ENCODE measurements at places on chromosomes 4 and X.

GRCh38 chr4:173797296-173797695 is 267.3 kb upstream of the HAND2 start:
- no peaks in the 10 kb centered on the region for H3K4me1 ChIP-seq
- H3K27me3 ChIP-seq: peaks cover 3% of the 10 kb centered on the region
- no peak overlapping the region for H3K27ac ChIP-seq
- H3K36me3 ChIP-seq: no peaks in the 10 kb centered on the region

DNA sequence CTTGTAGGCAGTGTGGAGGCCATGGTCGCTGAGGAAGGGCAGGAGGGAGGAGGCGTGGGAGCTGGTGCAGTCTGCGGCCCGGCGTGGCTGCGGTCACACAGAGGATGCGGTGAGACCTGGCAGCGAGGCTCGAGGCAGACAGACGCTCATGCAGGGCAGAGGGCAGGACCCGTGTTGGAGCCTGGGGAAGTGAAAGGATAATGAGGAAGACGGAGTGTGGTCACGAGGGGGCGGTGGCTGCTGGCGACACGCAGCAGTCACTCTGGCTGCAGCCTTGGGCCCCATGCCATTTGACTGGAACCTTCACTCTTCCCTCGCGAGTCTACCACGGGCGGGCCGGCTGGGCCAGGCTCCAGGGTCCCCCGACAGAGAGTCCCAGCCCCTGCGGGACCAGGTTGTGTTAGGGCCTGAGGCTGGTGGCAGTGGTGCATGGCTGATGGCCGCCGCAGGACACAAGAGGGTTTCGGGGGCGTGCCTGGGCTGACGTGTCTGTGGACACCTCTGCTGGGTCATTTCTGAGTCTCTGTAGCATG is 68.8 kb upstream of the HGFAC start:
- H3K36me3 ChIP-seq: peaks cover 3% of the 10 kb centered on the region
- H3K4me1 ChIP-seq: peaks cover 54% of the 10 kb centered on the region
- no peak overlapping the region for H3K4me3 ChIP-seq
- H3K27me3 ChIP-seq: no peaks in the 10 kb centered on the region
- H3K27ac ChIP-seq: no peak overlapping the region

GRCh38 chrX:70219938-70220764 is 14.3 kb upstream of the AWAT1 start:
- no peaks in the 10 kb centered on the region for H3K36me3 ChIP-seq
- H3K27ac ChIP-seq: no peak overlapping the region
- DNase-seq: no peak
- H3K4me1 ChIP-seq: no peaks in the 10 kb centered on the region
- no peak overlapping the region for H3K4me3 ChIP-seq

DNA sequence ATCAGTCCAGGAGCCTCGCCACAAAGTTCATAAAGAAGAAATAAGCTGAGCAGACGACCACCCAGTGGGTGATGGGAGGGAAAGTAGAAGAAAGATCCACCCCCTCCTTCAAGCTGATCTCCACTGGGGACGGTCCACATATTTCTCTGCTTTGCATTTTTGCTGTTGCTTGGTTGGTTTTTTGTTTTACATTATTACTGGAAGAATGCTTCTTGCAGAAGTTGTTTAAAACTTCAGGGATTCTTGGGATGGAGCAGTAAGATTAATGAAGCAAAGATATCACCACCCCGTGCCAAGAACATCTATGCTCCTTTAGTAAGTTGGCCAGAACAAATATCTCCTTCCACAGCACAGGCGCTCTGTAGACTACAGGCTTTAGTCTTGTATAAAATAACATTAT is 30.1 kb downstream of the LGI2 start:
- H3K27ac ChIP-seq: no peak overlapping the region
- H3K4me1 ChIP-seq: peaks cover 9% of the 10 kb centered on the region
- peaks cover 9% of the 10 kb centered on the region for H3K27me3 ChIP-seq
- no peak overlapping the region for H3K4me3 ChIP-seq

DNA sequence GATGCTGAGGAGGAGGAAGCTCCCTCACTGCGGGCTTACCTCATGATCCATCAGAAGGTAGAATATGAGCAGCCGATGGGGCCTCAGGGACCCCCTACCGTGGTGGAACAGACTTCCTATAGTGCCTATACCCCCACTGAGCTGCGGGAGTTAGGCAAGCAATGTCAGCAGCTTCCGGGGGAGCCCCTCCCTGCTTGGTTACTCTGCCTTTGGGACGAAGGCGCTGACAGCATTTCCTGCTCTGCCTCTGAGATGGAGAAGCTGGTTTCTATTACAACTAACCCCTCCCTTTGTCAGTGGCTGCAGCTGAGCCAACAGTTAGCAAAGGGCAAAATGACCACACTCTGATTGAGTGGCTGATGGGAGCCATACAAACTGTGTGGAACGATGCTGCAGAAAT is 430.7 kb downstream of the IDS start:
- H3K27ac ChIP-seq: peak overlapping the region; percentile 13
- H3K4me3 ChIP-seq: no peak overlapping the region
- DNase-seq: peak; percentile 79

GRCh38 chr4:42302348-42302747 is 94.9 kb upstream of the SHISA3 start:
- no peak for DNase-seq
- peaks cover 6% of the 10 kb centered on the region for H3K27me3 ChIP-seq
- H3K4me1 ChIP-seq: no peaks in the 10 kb centered on the region
- H3K27ac ChIP-seq: no peak overlapping the region
- no peaks in the 10 kb centered on the region for H3K36me3 ChIP-seq

GRCh38 chr4:34108391-34108790 is 2135.9 kb downstream of the ARAP2 start:
- H3K4me3 ChIP-seq: no peak overlapping the region
- H3K27me3 ChIP-seq: no peaks in the 10 kb centered on the region
- no peaks in the 10 kb centered on the region for H3K36me3 ChIP-seq

- no peaks in the 10 kb centered on the region for H3K36me3 ChIP-seq
- no peak overlapping the region for H3K4me3 ChIP-seq
- peaks cover 11% of the 10 kb centered on the region for H3K4me1 ChIP-seq
- no peak overlapping the region for H3K27ac ChIP-seq
- no peaks in the 10 kb centered on the region for H3K27me3 ChIP-seq
These were observed 52.4 kb upstream of the GUCY1A1 start for GRCh38 chr4:155614111-155614762.

DNA sequence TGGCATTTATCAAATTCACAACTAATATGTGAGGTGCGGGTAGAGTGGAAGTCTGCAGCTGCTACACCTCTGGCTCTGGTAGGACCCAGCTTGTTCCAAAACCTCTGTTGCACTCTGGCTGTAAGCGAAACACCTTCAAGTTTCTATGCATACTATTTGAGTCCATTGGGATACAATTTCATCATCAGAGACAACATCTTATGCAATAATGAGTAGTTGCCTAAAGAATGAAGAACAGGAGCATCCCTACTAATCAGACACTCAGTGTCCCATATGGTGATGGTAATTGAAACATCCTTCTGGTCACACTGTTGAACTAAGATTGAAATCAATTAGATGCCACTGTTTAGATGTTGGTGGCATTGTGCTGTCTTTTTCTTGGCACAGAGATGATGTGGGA is 178.4 kb downstream of the MGST2 start:
- H3K27me3 ChIP-seq: no peaks in the 10 kb centered on the region
- peaks cover 17% of the 10 kb centered on the region for H3K4me1 ChIP-seq
- H3K36me3 ChIP-seq: no peaks in the 10 kb centered on the region
- DNase-seq: no peak
- no peak overlapping the region for H3K27ac ChIP-seq

- no peak overlapping the region for H3K27ac ChIP-seq
- H3K4me3 ChIP-seq: no peak overlapping the region
- DNase-seq: no peak
- H3K4me1 ChIP-seq: no peaks in the 10 kb centered on the region
These were observed 7.9 kb downstream of the COL25A1 start for GRCh38 chr4:109294468-109295020.

GRCh38 chr4:161540265-161540664 is 623.5 kb downstream of the FSTL5 start:
- H3K4me3 ChIP-seq: no peak overlapping the region
- no peak overlapping the region for H3K27ac ChIP-seq
- no peaks in the 10 kb centered on the region for H3K36me3 ChIP-seq
- H3K27me3 ChIP-seq: no peaks in the 10 kb centered on the region
- H3K4me1 ChIP-seq: no peaks in the 10 kb centered on the region
